ENCODE measurements at places on chromosomes 6 and 20. TPM values are rescaled to one million over a fixed set of nuclear protein-coding genes. Genes with fewer than 3 reads are reported as not detected.

The KCNG1 gene
- 2.3 TPM for total RNA-seq

- no peak for DNase-seq
These were observed 12.9 kb upstream of the MCM3 start for GRCh38 chr6:52297433-52297832.

The TGM6 gene
- not detected for total RNA-seq

DNA sequence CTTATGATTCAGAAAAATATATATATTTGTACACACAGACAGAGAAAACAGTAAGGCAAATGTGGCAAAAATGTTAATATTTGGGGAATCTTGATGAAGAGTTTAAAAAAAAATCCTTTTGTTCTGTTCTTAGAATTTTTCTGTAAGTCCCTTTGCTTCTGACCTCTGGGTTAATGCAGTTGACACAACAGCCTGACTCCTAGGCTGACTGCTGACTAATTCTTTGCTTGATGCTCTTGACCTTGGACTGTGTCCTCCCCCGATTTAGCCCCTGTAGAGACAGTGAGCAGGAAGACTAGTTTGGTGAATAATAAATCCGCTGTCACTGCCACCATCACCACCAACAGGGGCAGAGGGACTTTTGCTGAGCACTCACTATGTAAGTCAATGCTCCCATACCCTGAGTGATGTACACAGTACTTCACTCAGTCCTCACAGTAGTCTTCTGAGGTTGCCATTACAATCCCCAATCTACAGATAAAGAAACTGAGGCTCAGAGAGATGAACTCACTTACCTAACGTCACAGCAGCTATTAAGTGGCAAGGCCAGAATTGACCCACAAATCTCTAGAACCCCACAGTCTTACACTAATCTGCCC, 71.7 kb downstream of the SNX5 start:
- DNase-seq, result no peak

DNA sequence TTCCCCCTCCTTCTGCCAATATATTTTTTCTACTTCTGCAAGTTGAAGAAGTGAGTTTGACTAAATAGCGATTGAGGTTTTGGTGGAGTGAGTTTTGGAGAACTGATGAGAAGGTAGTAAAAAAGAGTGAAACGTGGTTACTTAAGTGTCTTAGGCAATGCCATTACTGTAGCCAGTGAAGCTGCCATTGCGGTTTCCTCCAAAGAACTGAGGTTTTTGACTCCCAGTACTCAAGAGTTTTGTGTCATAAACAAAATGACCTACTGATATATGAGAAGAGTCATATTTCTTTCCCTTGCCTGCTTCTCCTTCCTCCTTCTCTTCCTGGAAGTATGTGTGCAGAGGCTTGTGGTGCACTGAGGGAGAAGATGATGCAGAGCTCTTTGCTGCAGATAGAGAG, 554.5 kb upstream of the MAP3K7 start:
- no peak for DNase-seq

- DNase-seq, result no peak
These were observed 346.0 kb upstream of the MARCKS start for GRCh38 chr6:113511100-113511499.

DNA sequence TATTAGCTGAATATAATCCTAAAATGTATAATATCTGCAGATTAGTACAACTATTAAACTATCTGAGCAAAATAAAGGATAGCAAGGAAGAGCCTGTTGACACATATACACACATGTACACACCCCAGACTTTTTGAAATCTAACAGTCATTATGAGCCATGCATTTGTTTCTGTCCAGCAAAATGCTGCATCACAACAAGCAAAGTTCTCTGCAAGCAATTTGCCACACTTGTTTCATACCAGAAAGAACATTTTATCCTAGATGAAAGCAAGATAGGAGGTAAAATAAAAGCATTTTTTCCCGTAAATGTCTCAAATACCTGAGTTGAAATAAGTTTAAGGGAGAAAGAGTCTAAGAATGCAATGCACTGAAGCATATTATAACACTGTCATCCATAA, 145.2 kb downstream of the COL21A1 start:
- DNase-seq, result no peak

GRCh38 chr6:13496513-13497190, 9.3 kb upstream of the GFOD1 start:
- no peak for DNase-seq
